ENCODE measurements at places on chromosomes 5 and 9.

- DNase-seq = peak; percentile 78
These were observed 35.9 kb upstream of the FBP1 start for GRCh38 chr9:94675008-94675881.

DNA sequence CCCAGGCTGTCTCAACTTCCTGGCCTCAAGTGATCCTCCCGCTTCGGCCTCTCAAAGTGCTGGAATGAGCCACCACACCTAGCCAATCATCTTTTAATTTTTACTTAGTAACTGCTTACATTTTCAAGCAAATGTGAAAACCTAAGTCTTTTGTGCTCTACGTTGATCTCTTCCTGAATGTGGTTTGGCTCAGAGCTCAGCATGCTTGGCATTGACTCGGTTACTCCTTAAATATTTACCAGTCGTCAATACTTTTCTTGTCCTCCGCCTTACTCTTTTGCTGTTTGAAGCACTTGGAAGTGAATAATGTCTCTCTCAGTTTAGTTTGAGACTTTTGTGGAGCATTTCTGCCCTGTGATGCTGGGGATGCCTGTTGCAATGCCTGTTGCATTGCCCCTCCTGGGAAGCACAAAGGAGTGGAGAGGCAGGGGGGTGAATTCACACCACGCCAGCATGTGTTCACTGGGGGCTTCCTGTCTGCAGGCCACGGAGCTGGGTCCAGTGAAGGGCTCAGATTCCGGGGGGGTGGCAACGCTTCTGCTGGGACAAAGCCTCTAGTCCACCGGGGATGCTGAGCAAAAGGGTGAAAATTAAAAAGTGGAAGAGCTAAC is 13.1 kb upstream of the TENT4A start:
- DNase-seq = no peak

DNA sequence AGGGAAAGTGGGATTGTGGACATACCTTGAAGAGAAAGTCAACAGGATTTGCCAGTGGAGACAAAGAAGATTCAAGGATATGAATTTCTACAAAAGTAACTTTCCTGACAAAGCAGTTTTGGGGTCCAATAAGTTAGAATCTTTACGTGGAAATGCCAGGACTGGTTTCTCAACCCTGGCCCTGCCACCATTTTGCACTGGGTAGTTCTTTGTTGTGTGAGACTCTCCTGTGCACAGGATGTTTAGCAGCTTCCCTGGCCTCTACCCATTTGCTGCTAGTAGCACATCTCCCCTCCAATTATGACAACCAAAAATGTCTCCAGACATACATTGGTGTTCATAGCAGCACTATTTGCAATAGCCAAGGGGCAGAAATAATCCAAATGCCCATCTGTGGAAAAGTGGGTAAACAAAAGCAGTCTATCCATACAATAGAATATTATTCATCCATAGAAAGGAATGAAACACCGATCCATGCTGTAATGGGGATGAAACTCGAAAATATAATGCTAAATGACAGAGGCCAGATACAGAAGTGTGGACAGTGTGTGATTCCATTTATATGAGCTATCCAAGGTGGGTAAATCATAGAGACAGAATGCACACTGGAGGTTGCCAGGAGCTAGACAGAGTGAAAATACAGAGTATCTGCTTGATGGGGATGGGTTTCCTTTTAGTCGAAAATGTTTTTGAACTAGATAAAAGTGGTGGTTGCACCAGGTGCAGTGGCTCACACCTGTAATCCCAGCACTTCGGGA is 91.4 kb downstream of the NSUN2 start:
- no peak for DNase-seq

GRCh38 chr5:151454166-151454565 is 6.8 kb downstream of the SLC36A1 start:
- no peak for DNase-seq

GRCh38 chr5:73221726-73222125 is 48.7 kb downstream of the TMEM174 start:
- DNase-seq = peak; percentile 88

DNA sequence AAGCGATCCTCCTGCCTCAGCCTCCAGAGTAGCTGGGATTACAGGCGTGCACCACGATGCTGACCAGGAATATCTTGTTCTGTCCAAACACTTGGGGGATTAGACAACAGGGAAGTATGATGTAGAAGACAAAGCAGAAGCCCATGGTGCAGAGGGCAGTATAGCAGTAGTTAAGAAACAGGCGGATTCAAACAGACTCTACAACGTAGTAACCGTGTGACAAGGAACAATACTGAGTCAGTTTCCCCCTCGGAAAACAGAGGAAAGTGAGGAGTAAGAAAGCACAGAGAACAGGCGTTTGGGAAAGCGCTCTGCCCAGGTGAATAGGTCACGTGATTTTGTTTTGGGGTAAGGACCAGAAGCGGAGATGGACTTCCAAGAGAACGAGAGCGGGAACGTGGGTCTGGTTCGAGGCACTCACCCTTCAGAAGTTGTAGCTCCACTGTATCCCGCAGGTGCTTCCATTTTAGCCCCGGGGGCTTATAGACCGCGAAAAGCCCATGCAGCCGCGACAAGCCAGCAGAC is 306 bp downstream of the TRUB2 start:
- no peak for DNase-seq

GRCh38 chr5:148817606-148818005 is 8.8 kb upstream of the ADRB2 start:
- DNase-seq = no peak

- DNase-seq = no peak
These were observed 226.4 kb downstream of the PCSK5 start for GRCh38 chr9:76116913-76117312.

DNA sequence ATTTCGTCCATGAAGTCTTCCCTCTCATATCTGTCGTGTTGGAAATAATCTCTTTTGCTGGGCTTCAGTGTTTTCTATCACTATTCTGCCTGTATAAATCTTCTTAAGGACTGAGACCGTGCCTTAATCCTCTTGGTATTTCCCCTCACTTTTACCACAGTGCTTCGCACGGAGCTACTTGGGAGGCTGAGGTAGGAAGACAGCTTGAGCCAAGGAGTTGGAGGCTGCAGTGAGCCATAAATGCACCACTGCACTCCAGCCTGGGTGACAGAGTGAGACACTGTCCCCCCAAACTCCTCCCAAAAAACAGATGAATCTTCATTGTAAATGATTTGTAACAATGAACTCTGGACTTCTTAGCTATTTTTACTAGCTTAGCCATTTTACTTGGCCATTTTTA is 57.8 kb downstream of the PHAX start:
- DNase-seq = peak; percentile 34

DNA sequence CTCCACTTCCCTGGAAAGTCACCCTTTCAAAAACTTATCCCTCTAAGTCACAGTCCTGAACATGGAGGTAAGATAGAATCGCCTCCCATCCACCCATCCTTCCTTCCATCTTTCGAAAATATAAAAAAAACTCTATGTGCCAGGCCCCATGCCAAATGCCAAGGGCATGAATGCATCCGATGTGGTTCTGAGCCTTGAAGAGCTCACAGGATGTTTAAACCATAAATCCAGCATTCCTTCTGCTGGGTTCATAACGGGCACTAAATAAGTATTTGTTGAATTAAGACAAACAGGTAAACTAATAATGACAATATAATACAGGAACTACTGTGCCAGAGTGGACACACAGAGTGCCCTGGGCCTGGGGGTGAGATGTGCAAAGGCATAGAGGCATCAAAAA is 147.3 kb downstream of the TTLL11 start:
- DNase-seq = peak; percentile 20

DNA sequence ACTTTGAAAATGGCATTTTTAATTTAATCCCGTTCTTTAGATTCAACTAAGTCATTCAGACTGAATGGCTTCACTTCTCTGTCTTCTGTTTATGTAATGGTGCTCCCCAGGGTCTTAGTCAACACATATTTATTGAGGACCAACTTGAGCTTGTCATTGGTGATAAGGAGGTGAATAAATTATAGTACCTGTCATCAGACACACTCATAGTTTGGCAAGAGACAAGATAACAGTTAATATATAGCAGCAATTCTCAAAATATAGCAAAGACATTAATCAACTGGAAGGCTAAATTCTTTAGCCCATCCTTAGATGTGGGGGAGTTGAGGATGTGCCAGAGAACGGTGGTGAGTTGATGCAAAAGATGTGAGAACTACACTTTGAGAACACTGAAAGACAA is 78.4 kb downstream of the MACIR start:
- DNase-seq = peak; percentile 38

- no peak for DNase-seq
These were observed 25.7 kb upstream of the ENTREP1 start for GRCh38 chr9:69299315-69299714.
